ENCODE measurements at places on chromosomes 6 and 20. TPM values are rescaled to one million over a fixed set of nuclear protein-coding genes. Genes with fewer than 3 reads are reported as not detected.

RSPH9 gene
- total RNA-seq = not detected

HLA-DRB1 gene
- total RNA-seq = 51.4 TPM

NHLRC1 gene
- 0.08 TPM for total RNA-seq

TMEM244 gene
- not detected for total RNA-seq

CDS2 gene
- 58.4 TPM for total RNA-seq

TRIM10 gene
- not detected for total RNA-seq

SMPDL3A gene
- 0.19 TPM for total RNA-seq

MUCL3 gene
- total RNA-seq = not detected

FILIP1 gene
- 0.04 TPM for total RNA-seq

SMLR1 gene
- total RNA-seq = not detected

COL19A1 gene
- not detected for total RNA-seq

BEND3 gene
- 2.9 TPM for total RNA-seq

MAPK13 gene
- 29.3 TPM for total RNA-seq

PTCHD4 gene
- not detected for total RNA-seq

ERVFRD-1 gene
- total RNA-seq = not detected

KCNK15 gene
- total RNA-seq = not detected

LMBRD1 gene
- total RNA-seq = 30.5 TPM

IMPG1 gene
- not detected for total RNA-seq

SPACA1 gene
- total RNA-seq = not detected

CDSN gene
- total RNA-seq = not detected

RIMS4 gene
- total RNA-seq = not detected

CLPSL1 gene
- total RNA-seq = not detected

CALHM6 gene
- 7.7 TPM for total RNA-seq

STX11 gene
- 13.7 TPM for total RNA-seq

C6orf163 gene
- 2.3 TPM for total RNA-seq

NTSR1 gene
- total RNA-seq = 0.94 TPM

ANKRD6 gene
- total RNA-seq = 4.8 TPM

RTF2 gene
- total RNA-seq = 106 TPM

TUBB2B gene
- not detected for total RNA-seq

ZNF512B gene
- total RNA-seq = 19.3 TPM

CHRNA4 gene
- total RNA-seq = not detected
